ENCODE measurements at places on chromosomes 3 and 15.
A peak's percentile ranks its signal among the peaks of the same experiment; 100 is the strongest.

DNA sequence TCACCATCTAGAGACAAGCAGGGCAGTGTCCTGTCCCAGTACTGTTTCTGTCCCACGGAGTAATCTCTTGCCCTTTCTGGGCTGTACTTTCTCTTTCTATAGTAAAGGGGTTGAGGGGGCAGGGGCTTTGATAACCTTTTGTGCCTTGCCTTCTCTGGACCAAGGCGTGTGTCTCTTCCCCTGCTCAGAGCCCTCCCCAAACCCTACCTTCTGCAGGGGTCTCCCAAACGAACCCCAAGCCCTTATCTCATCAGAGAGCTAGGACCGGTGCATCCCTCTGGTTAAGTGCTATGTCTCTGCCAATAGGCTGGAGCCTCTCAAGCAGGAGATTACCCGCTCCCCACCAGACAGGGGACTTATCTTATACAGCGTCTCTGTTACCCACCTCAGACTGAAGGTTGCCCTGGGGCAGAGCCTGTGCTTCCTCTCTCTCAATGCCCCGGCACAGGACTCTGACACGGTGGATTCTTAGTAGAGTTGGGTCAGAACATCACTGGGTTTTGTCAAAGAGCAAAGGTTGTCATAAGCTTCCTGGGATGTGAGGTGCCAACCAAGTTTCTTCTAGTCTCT, 2.9 kb downstream of the PLEKHO2 start:
- DNase-seq, result no peak

- DNase-seq, result no peak
These were observed 1.6 kb upstream of the LRRC31 start for GRCh38 chr3:169871129-169871886.

DNA sequence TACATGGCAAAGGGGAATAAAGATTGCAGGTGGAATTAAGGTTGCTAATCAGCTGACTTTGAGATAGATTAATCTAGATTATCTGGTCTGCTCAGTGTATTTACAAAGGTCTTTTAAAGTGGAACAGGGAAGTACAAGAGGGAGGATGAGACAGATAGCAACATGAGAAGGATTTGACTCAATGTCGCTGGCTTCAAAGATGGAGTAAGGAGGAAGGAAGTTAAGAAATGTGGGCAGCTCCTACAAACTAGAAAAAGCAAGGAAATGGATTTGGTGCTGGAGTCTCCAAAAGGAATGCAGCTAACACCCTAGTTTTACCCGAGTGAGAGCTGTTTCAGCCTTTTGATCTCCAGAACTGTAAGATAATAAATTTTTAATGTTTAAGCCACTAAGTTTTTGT, 180.7 kb upstream of the TTC14 start:
- no peak for DNase-seq

DNA sequence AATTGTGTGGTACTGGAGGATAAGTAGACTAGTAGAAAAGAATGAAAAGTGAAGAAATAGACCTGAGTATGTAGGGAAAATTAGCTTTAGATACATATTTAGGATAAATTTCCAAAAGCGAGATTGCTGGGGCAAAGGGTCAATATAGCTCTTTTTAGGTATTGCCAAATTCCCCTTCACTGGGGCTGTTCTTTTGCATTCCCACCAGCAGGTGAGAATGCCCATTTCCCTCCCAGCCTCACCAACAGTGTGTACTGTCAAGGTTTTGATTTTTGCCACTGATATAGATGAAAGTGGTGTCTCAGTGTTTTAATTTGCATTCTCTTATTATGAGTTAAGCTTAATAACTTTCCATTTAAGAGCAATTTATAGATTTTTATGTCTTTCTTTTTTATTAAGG, 35.7 kb upstream of the BHLHE40 start:
- DNase-seq, result no peak

DNA sequence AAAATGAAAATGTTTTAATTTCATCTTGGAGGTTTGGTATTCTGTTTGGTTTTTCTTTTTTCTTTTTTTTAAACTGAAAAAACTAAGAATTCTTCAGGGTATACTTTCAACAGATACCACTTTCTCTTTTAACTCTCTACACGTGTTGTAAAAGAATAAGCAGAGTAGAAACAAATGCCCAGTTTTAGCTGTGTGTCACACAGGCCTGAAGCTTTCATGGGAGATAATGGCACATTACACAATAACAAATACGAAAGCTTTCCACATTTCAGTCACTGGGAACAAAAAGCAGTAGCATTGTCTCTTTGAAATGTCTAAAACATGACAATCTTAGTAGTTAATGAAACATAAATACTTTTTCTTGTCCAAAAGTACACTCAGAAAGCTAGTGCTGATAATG, 818.5 kb downstream of the TBL1XR1 start:
- no peak for DNase-seq

DNA sequence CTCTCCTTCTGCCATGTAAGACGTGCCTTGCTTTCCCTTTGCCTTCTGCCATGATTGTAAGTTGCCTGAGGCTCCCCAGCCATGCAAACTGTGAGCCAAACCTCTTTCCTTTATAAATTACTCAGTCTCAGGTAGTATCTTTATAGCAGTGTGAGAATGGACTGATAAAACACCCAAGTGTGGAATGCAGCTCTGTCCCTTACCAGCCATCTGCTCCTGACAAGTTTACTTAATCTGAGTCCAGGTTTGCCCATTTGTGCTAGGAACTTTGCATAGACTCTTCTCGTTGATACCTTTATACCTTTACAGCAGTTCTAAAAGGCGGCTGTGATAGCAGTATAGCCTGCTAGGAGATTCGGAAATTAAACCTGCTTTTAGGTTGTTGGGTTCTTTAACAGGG, 48.1 kb downstream of the SLC25A26 start:
- no peak for DNase-seq

DNA sequence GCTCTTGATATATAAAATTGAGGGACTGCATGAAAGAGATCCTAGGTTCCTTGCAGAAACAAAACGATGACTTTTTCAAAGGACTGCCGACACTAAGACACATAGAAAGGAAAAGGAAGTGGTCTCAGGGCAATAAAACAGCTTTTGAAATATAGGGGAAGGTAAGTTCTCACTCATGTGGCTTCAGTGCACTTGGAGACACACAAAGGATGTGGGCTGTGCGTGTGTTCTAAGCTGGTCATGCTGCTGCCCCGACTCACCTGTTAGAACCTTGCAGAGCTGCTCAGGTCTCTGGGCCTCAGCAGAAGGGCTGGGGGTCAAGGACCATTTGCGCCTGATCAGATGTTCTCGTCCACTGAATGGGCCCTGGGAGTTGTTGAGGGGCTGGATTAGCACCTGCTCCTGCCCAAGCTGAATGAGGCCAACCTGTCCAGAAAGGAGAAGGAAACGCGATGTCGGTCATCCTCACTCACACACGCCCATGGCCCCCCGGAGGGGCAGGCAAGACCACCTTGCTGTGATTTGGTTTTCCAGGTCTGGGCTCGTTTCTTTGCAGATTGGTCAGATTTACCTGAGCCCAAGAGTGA, 11.1 kb downstream of the ADAMTS17 start:
- no peak for DNase-seq

DNA sequence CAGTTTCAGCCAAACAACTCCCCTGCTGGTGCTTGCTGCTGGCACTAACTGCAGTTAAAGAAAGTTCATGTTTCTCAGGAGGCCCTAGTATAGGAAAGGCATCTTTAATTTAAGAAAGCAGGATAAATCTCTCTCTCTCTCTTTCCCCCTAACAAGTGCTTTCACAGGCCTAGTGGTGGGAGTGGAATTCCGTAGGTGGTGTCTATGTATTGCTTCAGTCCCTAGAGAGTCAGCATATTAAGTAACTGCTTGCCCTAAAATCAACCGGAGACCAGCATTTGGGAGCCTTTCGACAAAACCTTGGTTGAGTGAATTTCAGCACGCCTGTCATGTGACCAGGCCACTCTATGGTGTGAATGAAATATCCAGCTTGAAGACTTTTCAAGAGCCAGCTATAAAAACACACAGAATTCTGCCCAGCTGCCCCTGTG, 169.2 kb upstream of the TGFBR2 start:
- DNase-seq, result no peak

GRCh38 chr3:52705438-52705687, 228 bp downstream of the GLT8D1 start:
- DNase-seq, result no peak

DNA sequence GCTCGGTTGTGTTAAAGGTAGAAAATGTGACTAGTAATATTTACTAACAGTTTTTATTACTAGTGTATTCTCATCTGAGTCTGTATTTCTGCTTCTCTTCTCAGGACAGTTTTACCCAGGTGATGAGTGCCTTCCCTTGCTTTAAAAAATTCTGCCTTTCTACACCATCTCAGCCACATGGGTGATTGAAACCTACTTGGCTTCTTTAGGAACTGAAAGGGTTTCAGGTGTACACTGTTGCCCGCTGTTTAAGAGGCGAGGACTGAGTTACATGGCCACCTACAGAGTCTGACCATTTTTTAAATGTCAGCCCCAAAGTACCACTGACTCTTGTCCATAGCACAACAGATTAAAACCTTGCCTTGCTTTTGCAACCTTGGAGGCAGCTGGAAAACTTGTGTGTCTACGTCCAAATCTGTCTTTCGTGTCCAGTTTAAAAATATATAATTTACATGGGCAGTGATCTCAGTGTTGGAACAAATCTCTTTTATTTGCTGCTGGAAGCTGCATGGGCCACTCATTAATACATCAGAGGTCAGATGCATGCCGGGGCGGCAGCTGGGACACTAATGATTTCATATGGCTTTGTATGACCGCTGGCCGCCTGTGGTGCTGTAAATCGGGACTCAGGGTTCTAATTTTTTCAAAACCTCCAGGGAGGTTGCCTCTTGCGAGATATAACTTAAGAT, 44.6 kb downstream of the TRIM71 start:
- DNase-seq, result no peak

- DNase-seq, result no peak
These were observed 131.2 kb downstream of the MAGI1 start for GRCh38 chr3:65907232-65908130.

- no peak for DNase-seq
These were observed 57.2 kb downstream of the SNX4 start for GRCh38 chr3:125462722-125463299.

DNA sequence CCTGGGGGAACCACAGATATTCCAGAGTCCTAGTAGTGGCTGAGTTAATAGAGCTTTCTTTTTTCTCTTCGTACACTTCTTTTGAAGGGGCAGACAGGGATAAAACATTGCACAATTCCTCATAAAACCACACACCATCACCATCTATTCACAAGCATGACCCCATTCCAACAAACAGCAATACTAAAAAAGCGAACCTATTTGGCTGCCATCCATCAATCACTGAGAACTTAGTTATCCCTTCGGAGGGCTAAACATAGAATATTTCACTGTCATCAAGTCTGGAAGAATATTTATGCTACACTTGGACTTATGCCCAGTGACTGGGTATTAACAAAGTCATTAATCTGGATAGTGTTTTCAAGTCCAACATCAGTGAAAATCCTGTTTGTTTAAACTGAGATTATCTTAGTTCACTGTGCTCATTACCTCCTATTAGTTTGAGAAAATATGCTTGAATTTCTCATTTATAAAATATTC, 80.3 kb upstream of the PRTG start:
- DNase-seq, result no peak

DNA sequence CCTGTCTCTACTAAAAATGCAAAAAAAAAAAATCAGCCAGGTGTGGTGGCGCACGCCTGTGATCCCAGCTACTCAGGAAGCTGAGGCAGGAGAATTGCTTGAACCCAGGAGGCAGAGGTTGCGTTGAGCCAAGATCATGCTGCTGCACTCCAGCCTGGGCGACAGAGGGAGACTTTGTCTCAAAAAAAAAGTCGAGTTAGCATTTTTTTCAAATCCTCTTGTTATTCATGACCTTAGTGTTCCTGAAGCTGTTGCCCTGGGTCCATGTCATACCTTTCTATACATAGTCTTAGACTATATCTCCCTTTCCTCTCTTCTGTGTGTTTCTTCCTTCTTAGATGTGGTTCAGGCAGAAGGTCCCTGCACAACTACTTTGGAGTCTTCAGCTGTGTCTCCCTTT, 6.4 kb downstream of the FMN1 start:
- DNase-seq, result no peak

- DNase-seq, result no peak
These were observed 41.3 kb upstream of the RPL32 start for GRCh38 chr3:12882336-12883310.

GRCh38 chr3:149581248-149581647, 76.6 kb downstream of the WWTR1 start:
- no peak for DNase-seq

- no peak for DNase-seq
These were observed 272.9 kb downstream of the IL5RA start for GRCh38 chr3:2837239-2837638.

- DNase-seq, result no peak
These were observed 29.7 kb downstream of the ZBBX start for GRCh38 chr3:167350245-167350862.

GRCh38 chr3:79604681-79605080, 163.1 kb downstream of the ROBO1 start:
- no peak for DNase-seq

GRCh38 chr15:57516327-57517029, 75.2 kb upstream of the MYZAP start:
- DNase-seq, result no peak

- peak; percentile 46 for DNase-seq
These were observed 40.5 kb downstream of the SH3BP5 start for GRCh38 chr3:15291589-15292541.

DNA sequence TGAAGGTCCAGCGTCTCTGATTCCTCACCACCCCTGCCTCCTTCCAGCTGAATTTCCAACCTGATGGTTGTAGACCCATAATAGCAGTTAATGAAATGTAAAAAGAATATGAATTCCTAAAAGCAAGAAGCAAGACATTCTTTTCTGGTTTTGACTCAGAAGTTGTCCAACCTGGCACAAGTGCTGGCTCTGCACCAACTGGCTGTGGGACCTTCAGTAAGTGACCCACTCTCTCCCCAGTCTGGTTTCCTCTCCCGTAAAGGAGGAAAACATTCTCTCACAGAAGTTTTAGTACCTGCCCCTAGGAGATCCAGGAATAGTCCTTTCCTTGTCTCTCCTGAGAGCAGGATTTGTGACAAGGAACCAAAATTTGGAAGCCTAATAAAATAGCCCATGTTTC, 236.9 kb upstream of the TRIM42 start:
- no peak for DNase-seq

GRCh38 chr15:73626072-73626471, 7.1 kb downstream of the NPTN start:
- DNase-seq, result no peak

- no peak for DNase-seq
These were observed 19.1 kb downstream of the TSEN2 start for GRCh38 chr3:12503126-12503957.

- DNase-seq, result no peak
These were observed 4.1 kb downstream of the RCN2 start for GRCh38 chr15:76935620-76936019.

Measured in activated T-cell treated with anti-CD3 and anti-CD28 coated beads for 24 hours (primary cell).